Central memory CD8-positive, alpha-beta T cell (primary cell): ENCODE measurements at places on chromosomes 12 and 14.

DNA sequence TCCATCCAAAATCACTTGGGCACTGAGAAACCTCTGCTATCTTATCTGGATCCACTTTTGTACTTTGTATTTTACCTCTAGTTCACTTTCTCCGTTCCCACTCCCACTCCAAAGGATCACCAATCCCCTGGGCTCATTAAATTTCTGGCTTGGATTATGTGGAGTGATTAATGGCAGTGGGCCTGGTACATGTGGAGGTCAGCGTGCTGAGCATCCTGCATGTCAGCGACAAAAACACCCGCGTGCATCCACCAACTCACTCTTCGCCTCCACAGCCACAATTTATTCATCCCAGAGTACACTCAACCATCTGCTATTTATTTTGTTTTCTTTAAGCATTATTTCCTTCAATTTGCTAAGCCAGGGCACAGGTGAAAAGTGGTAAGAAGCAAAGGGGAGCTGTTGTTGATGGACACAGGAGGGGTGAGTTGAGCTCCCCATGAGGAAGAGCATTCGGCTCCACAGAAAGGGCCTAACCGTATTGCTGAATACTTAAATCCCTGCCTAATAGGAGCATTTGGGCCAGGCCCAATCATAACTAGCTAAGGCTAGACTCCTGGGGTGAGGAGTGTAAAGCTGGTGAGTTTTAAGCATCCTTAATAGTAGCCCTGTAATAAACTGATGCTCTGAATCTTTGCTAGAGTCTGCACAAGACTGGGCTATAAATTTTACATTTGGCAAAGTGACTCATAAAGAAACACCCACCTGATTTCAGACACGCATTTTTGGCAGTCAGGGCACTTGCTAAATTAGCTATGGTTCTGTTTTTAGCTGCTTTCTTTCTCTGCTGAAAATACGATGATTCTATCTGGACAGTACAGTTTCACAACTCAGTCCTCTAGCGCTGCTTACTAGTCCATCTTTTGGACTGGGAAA is 137.8 kb downstream of the SLC25A21 start:
- DNase-seq: no peak

GRCh38 chr14:69240527-69241173 is 19.3 kb upstream of the GALNT16 start:
- no peak for DNase-seq

DNA sequence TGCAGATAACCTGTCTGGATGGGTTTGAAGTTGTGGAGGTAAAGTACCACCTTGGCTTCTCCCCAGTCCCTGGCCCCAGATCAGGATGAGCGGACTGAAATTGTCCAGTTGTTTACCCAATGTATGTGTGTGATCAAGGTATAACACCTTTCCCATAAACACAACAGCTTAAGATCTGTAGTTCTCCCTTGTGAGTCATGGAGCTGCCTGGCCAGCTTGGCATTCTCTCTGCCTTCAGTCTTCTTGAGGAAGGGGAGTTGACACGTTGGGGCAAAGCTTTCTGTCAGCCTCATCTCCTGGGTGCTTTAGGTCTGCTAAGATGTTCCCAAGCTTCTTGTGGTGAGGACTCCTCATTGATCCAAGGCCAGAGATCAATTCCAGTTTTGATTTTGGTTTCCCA is 6.1 kb downstream of the C1S start:
- no peak for DNase-seq

DNA sequence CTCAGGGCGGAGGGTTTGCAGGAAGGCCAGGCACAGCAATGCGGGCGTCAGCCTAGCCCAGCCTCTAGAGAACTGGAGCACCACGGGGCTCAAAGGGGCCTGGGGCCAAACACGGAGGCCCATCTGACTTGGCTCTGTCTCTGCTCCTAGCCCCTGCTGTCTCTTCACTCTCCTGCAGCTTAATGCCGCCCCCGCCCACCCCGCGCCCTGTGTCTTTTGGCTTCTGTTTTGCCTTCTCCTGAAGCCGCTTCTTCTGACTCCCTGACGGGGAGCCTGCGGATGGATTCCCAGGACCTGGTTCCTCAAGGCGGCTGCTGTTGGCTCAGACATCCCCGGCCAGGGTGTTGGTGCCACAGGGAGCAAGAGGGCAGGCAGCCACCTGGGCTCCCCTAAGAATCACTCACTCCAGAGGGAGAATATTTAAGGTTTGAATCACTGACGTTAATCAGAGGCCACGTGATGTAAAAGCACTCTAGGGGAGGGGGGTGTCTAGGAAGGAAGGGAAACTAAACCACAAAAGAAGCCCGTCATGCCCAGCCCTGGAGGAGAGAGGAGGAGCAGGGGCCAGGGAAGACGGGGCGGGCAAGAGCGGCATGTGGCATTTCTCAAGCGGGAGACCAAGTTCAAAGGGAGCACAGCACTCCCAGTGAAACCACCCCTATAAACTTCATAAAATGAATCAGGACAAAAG is 36.9 kb upstream of the PRMT8 start:
- DNase-seq: no peak

GRCh38 chr14:73272393-73272792 is 35.1 kb downstream of the PAPLN start:
- DNase-seq: no peak

- no peak for DNase-seq
These were observed 705.1 kb downstream of the MED13L start for GRCh38 chr12:115572440-115572839.

GRCh38 chr12:96502477-96502876 is 13.1 kb downstream of the CFAP54 start:
- DNase-seq: no peak

GRCh38 chr12:4112734-4113325 is 160.7 kb upstream of the CCND2 start:
- no peak for DNase-seq

GRCh38 chr14:77052281-77053044 is 24.0 kb upstream of the IRF2BPL start:
- DNase-seq: no peak

DNA sequence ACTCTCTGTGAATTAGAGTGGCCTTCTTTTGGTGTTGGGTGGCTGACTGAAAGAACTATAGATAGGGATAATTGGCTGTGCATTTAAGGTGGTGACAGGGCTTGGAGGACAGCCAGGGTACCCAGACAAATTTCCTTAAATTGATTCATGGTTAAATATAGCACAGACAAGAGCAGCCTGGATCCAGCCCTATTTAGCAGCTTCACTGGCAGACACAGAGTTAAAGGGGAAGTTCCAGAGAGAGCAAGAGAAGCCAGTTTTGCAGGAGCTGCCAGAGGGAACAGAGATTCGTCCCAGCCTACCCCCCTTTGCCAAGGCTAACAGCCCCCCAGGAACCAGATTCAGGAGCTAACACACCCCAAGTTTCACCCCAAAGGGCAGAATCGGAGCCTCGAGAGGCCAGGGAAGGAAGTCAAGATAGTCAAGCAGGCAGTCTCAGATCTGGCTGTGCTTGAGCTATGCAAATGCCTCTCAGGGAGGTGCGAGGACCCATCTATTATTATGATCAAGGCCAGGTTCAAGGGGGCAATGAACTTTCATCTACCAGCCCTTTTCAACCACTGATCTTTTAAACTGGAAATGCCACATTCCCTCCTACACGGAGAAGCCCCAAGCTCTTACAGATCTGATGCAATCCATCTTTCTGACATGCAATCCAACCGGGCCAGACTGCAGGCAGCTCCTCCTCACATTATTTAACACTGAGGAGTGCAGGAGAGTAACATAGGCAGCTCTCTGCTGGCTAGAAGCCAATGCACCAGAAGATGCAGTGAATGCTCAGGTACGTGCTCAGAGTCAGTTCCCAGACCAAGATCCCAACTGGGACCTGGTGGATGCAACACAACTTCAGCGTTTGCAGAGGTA is 58.2 kb downstream of the DHRS2 start:
- no peak for DNase-seq

DNA sequence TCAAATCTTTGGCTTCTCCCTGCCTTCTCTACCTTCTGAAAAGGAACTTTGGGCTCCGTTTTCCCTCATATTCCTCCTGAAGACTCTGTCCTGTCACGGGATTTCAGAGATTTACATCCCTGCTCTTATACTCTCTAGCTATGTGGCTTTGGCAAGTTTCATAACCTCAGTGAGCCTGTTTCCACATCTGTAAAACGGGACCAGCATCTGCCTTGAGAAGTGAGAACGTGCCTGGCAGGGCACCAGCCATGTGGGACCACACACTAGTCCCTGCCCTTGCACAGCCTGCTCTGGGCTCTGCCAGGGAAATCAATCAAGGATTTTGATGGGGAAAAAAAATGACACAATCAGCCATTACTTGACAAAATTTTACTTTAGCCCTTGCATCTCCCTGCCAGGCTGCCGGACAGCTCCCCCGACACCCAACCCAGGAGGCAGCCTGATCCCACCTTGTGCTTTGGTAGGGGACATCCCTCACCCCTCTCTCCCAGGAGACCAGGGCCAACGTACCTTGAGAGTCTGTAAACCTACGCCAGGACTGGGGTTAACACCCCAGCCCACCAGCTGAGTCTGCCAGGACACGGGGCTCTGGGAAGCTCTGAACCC is 8.5 kb downstream of the PHETA1 start:
- DNase-seq: no peak

DNA sequence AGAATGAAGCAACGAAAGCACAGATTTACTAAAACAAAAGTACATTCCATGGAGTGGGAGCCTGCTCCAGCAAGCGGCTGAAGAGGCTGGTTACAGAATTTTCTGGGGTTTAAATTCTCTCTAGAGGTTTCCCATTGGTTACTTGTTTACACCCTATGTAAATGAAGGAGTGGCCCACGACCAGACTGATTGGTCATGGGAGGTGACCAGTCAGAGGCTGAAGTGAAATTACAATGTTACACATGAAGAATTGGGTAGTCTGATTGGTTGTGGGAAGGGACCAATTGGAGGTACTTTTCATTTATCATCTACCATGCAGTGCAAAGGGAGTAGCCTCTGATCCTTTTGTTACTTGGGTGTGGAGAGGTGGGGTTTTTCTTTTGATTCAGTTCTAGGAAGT is 36.2 kb upstream of the APPL2 start:
- DNase-seq: no peak

GRCh38 chr12:53224897-53225634 is 6.9 kb downstream of the RARG start:
- no peak for DNase-seq

DNA sequence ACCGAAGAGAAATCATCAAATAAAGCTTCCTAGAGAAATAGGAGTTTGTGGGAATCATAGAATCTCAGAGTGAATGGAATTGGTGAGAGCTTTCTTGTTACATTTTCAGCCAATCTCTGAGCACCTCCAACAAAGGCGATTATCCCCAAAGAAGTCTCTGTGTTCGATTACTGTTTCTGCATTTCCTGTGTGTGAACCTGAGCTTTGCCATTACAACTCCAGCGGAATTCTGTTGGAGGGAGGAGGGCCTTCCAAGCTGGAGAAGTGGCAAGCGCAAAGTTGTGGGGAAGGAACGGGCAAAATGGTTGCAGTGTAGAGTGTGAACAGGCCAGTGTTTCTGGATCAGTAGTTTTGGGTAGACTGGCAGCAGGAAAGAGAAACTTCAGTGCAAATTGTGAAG is 23.1 kb downstream of the TMEM117 start:
- no peak for DNase-seq

- no peak for DNase-seq
These were observed 597.1 kb downstream of the RPL10L start for GRCh38 chr14:46054526-46054925.

- no peak for DNase-seq
These were observed 10.7 kb upstream of the KRT82 start for GRCh38 chr12:52416795-52417194.

DNA sequence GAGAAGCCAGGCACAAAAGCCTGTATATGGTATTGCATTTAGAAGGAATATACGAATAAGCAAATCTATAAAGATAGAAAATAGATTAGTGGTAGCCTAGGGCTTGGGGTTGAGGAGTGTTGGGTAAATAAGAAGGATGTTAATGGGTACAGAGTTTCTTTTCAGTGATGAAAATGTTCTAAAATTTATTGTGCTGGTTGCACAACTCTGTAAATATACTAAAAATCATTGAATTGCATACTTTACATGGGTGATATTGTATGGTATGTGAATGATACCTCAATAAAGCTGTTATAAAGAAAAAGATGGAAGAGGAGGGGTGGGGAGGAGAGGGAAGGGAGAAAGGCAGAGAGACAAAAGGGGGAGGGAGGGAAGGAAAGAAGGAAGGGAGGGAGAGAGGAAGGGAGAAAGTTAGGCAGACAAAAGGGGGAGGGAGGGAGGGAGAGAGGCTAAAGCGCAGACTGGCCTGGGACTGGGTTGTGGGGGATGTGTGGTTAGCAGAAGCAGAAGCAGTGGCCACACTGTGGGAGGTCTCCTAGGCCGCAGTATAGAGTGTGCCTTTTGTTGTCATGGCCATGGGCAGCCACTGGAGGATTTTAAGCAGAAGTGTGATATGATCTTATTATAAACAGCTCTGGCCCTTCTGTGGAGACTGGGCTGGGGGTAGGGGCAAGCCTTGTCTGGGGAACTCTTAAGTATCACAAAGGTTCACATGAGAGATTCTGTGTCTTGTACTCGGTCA is 73.6 kb upstream of the ELK3 start:
- no peak for DNase-seq

DNA sequence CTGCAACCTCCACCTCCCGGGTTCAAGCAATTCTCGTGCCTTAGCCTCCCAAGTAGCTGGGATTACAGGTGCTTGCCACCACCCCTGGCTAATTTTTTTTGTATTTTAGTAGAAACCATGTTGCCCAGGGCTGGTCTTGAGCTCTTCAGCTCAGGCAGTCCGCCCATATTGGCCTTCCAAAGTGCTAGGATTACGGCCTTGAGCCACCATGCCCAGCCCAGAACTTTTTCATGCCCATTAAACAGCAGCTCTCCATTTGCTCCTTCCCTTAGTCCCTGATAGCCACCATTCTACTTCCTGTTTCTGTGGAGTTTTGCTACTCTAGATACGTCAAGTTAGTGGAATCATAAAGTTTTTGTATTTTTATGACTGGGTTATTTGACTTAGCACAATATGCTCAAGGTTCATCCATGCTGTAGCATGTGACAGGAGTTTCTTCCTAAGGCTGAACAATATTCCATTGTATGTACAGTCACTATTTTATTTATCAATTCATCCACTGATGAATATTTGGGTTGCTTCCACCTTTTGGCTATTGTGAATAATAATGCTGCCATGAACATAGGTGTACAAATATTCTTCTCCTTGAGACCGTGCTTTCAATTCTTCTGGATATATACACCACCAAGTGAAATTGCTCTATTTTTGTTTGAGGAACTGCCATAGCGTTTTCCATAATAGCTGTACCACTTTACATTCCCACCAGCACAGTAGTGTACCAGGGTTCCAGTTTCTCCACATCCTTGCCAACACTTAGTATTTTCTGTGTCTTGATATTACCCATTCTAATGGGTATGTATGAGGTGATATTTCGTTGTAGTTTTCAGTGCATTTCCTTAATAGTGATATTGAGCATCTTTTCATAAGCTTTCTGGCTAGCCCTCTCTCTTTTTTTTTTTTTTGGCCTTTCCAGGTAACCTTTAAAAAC is 15.0 kb downstream of the ATF1 start:
- DNase-seq: no peak

DNA sequence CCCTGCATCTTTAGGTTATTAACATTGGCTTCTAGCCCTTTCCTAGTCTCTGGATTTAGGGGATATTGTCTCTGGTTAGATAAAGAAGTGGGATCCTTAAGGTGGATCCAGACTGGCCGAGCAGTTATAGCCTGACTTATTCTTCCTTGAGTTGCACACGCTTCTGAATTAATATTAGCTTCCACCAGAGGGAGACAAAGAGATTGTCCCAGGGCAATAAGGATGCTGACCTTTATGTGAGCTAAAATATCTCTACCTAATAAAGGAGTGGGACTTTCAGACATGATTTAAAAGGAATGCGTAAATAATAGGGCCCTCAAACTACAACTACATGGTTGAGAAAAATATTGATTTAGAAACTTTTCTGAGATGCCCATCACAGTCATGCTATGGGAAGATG is 139.7 kb downstream of the SLCO1B3 start:
- no peak for DNase-seq

GRCh38 chr14:103735022-103735421 is 19.4 kb downstream of the ZFYVE21 start:
- no peak for DNase-seq
